ENCODE measurements at places on chromosomes 7 and 10.

- no peak for DNase-seq
Observed at GRCh38 chr10:79221110-79222051, 125.9 kb upstream of the PPIF start.

- DNase-seq, result no peak
Observed at GRCh38 chr7:2433713-2434550, 30.5 kb downstream of the CHST12 start.

DNA sequence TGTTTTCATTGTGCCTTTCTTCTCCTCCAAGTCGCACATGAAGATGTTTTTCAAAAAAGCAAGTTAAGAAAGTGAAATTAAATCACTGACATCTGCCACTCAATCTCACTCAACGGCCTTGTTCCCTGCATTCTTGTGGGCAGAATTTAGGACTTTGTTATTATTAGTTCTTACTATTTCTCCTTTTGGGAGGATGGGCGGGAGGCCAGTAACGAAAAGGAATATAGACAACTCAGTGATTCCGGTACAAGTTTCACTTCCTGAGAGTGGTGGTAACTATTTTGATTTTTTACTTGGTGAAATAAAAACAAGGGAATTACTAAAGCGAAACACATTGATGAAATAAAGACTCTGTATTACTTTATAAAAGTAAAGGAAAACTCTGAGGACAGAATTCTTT, 231.9 kb upstream of the HABP2 start:
- DNase-seq, result no peak

GRCh38 chr10:76209135-76209534, 777.7 kb downstream of the LRMDA start:
- DNase-seq, result no peak

DNA sequence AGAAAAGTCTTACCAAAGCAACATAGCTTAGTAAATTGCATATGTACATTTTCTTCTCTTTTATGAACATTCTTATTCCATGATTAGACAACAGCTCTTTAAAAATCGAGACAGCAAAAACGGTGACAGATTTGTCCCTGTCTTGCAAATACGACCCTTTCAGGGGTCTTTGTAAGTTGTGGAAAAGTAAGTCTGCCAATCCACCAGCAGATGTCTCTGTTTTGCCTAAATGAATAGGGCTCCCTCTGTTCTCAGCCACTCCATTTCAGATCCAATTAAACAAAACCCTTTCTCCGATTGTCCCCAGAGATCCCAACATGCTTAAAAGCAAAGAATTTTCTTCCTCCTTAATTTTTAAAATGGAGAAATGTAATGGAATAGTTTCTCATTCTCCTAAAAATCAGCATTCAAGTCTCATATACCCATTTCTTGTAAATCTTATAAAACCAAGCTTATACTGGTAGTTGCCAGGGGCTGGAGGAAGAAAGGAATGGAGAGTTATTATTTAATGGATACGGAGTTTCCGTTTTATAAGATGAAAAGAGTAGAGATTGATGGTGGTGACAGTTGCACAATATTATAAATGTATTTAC, 61.0 kb upstream of the NFE2L3 start:
- DNase-seq, result peak; percentile 61

- DNase-seq, result no peak
Observed at GRCh38 chr10:61888744-61889143, 12.8 kb upstream of the ARID5B start.

DNA sequence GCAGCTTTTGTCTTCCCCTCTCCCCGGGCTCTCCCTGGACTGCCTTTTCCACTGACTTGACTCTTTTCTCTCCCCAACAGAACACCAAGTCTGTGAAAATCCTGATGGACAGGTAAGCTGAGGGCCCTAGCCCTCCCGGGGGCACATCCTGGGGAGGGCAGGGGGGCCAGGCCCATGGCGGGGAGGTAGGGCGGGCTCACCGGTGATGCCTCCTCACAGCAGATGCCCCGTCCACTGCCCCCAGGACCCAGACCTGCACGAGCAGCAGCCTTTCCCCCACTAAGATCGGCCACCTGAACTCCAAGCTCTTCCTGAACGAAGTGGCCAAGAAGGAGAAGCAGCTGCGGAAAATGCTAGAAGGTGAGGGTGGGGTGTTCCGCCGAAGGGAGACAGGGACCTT, 11.7 kb downstream of the TRIM8 start:
- no peak for DNase-seq

GRCh38 chr7:73885975-73886798, 25.2 kb downstream of the TMEM270 start:
- DNase-seq, result peak; percentile 100

- DNase-seq, result no peak
Observed at GRCh38 chr10:125392609-125393008, 232.2 kb upstream of the CTBP2 start.

DNA sequence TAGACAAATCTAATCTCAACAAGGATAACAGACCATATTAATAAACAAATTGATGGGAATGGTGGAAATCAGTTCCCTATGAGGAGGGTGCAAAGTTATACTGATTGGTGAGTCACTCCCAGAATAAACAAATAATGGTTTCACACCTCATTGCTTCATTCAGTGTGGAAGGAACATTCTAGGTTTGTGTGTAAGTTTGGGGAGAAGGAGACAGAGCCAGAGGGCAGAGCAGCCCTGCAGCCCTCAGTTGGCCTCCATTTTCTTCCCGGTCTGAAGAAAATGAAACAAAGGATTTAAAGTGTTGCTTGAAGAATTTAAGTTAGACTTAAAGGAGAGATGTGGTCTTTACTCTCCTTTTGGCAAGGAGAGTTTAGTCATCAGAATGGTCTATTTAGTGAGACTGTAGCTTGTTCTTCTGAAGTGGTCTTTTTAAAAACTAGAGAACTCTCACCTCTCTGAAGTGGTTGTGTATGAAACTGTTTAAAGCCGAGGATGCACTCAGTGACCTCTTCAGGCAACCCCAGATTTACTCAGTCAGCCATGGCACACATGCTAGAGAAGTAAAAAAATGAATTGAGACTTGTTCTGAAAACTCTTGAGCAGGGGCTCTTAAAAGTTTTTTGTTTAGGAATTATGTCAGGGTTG, 27.2 kb downstream of the IKZF1 start:
- DNase-seq, result no peak

DNA sequence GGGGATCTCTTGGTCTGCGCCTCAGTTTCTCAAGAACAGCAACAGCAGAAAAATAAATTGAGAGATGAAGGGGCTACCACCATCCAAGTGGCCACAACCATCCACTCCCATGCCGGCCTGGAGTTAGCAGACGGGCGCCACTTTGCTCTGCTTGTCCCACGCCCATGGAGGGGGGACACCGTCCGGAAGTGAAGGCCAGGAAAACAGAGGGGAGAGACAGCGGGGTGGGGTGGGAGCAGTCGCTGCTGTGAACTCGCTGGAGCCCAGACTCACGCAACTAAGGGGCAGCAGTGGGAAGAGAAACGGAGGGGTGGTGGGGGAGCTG, 135.4 kb downstream of the KIF20B start:
- DNase-seq, result no peak

DNA sequence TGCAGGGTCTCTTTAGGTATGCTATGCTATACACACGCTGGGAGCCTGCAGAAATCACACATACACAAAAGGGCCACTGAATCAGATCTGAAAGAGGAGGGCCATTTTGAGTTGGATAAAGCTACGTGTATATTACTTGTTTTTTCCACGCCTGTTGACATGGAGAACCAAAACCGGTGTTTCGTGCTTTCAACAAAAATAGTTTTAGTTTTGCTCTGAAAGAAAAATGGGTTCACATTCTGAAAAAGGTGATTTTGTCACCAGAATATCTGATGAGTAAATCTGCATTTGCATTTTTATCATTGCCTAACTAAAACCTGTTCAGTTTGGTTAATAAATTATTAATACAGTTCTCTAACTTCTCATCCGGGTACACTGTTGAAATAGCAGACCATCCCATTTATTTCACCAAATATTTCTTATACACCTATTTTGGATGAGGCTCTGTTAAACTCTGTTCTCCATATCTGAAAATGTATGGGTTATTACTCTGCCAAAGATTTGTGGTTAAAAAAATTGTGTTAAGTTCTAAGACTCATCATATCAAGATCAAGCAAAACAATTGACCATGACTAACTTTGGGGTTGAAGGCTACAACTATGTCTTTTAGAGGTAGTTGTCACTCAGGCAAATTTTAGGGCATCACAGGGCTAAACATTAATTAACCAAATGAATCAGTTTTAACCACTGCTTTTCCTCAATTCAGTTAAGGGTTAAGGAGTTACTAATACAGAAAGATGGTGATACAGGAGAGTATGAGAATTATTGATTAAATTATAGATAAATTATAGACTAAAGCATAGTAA, 101.2 kb upstream of the RPA3 start:
- no peak for DNase-seq

DNA sequence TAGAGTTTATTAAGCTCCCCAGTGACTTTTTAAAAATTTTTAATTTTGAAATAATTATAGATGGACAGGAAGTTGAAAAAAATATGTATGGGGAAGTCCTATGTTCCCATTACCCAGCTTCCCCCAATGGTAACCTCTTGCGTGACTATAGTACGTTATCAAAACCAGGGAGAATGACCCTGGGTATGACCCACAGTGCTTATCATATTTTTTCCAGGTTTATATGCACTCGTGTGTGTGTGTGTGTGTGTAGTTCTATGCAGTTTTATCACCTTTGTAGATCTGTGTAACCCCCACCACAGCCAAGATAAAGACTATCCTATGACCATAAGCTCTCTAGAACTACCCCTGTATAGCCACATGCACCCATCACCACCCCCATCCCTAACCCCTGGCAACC, 72.8 kb downstream of the TBXAS1 start:
- DNase-seq, result peak; percentile 91

- no peak for DNase-seq
Observed at GRCh38 chr10:75468612-75469005, 37.2 kb downstream of the LRMDA start.

DNA sequence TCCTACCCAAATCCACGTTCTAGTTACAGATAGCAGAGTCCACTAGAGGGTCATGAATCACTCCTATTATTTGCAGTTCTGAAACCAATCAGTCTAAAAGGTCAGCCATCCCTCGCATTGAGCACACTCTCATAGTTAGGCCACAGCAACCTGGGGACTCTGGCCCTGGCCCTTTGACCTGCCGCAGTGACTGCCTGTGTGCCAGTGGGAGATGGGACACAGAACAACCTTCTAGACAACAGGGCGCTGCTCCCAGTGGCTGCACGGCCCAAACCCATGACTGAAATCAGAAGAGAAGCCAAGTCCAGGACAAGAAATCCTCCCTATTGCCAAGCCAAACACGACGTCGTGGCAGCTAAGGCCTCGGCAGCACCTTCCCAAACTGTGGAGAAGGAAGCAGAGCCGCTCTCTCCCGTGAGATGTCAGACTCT, 158.5 kb downstream of the HERPUD2 start:
- no peak for DNase-seq

DNA sequence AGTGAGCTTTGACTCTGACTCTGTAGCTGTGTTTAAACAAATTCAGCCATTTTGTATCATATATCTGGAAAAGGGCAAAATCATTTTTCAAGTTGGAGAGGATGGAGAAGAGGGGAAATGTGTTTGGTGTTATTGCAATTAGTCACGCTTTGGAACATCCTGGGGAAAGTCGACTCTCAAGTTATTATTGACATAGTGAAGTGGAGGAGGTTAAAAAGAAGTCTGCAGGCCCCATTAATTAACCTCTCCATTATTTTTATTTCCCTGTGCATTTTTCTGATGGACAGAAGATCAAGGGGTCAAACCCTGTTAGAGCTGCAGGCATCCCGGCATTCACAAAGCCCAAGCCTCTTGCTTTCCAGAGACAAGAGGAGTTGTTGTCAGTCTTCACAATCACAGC, 132.6 kb downstream of the TEX36 start:
- DNase-seq, result no peak

- no peak for DNase-seq
Observed at GRCh38 chr10:101780187-101780817, 2.9 kb downstream of the NPM3 start.

DNA sequence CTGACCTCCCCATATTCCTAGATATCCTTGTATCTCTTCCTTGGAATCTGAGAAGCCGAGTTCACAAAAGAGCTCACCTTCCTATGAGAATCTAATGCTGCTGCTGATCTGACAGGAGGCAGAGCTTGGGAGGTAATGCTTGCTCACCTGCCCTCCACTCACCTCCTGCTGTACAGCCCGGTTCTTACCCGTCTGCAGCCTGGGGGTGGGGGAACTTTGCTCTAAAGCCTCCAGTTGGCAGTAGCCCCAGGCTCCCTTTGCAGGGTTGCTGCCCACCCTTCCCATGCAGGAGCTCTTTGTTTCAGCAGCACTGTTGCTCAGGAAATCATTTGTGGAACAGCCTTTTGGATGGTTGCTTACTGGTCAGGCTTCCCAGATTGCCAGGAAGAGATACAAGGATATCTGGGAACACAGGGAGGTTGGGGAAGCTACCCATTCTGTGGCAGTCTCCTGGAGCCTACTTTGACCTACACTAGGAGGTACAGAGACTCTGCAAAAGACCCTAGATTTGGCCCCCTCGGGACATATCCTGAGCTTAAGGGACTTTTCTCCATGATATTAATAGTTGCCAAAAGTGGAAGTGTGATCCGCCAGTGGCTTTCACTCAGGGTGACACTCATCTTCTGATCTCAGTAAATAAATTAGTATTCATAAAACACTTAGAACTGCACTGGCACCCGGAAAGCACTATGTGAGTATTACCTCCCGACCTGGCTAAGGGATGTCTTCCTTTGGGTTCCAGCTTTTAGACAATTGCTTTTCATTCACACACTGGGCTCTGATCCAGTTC, 363.7 kb upstream of the PODXL start:
- no peak for DNase-seq

- no peak for DNase-seq
Observed at GRCh38 chr10:95550073-95550672, 11.0 kb downstream of the SORBS1 start.

GRCh38 chr10:114730291-114730690, 72.2 kb upstream of the ABLIM1 start:
- DNase-seq, result no peak

DNA sequence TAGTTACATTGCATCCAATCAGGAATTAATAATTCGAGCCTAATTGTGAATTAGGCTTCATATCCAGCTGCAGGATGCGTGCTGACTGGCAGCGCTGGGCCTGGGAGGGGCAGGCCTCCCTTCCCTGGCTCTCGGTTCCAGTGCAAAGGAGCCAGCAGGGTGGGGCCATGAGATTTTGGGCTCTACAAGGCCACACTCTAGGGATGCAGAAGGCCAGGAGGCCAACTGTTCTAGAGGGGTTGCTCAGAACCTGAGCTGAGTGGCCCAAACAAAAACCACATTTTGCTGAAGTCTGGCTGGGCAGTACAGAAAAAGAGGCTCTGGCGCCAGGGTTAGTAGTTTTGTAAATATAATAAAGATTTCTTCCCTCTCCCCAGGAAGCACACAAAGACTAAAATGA, 72.3 kb downstream of the CLEC2L start:
- no peak for DNase-seq

- DNase-seq, result peak; percentile 74
Observed at GRCh38 chr10:103265717-103266329, 11.1 kb upstream of the INA start.

DNA sequence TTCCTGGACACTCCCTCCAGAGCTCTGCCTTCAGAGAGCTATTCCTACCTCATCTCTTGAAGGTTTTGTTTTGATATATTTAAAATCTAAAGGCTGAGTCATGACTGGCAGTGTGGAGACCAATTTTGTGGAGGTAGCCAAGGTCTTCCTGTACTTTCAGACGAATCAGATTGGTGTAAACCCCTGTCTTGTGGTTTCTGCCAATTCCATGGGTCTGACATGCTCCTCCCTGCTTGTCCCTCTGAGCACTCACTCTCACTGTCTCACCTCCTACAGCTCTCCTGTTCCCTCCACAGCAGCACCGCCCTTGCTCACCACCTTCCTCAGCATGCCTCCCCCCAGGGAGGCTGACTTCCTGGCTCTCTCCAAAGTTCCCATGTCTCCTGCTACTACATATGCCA, 179.8 kb downstream of the NPSR1 start:
- DNase-seq, result no peak

- no peak for DNase-seq
Observed at GRCh38 chr10:17366705-17367104, 87.7 kb downstream of the ST8SIA6 start.

Data from OCI-M1 (cell line).